ENCODE measurements at places on chromosomes 12 and 14. TPM values are rescaled to one million over a fixed set of nuclear protein-coding genes. Genes with fewer than 3 reads are reported as not detected.

MGP gene
- total RNA-seq: 511 TPM

GRCh38 chr12:50936821-50937530 lies 15.4 kb upstream of the HIGD1C start:
- no peaks in the 10 kb centered on the region for H3K36me3 ChIP-seq
- H3K4me3 ChIP-seq: no peak overlapping the region
- peaks cover 20% of the 10 kb centered on the region for H3K4me1 ChIP-seq

- no peak overlapping the region for H3K27ac ChIP-seq
- H3K4me1 ChIP-seq: peaks cover 60% of the 10 kb centered on the region
- no peak for DNase-seq
- H3K27me3 ChIP-seq: no peaks in the 10 kb centered on the region
- H3K36me3 ChIP-seq: no peaks in the 10 kb centered on the region
These were observed 12.4 kb downstream of the FBRSL1 start for GRCh38 chr12:132502149-132502881.

DNA sequence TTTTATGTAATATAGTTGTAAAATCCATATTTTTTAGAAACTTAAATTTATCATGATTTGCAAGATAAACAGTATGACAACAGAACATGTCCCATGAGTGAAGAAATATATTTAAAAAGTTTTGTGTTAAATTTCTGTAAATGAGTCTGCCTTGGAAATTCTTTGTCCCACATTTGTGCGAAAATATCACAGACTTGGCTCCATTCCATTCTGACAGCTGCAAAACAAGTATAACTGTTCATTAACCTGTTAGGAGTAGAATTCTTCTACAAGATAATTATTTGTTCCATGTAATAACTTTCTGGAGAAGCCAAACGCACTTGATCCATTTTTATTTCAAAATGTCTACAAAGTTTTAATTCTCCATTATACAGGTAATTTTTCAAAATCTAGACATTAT lies 37.9 kb downstream of the MDM1 start:
- H3K4me1 ChIP-seq: peaks cover 7% of the 10 kb centered on the region
- DNase-seq: no peak
- no peak overlapping the region for H3K27ac ChIP-seq
- H3K4me3 ChIP-seq: no peak overlapping the region
- no peaks in the 10 kb centered on the region for H3K36me3 ChIP-seq

DNA sequence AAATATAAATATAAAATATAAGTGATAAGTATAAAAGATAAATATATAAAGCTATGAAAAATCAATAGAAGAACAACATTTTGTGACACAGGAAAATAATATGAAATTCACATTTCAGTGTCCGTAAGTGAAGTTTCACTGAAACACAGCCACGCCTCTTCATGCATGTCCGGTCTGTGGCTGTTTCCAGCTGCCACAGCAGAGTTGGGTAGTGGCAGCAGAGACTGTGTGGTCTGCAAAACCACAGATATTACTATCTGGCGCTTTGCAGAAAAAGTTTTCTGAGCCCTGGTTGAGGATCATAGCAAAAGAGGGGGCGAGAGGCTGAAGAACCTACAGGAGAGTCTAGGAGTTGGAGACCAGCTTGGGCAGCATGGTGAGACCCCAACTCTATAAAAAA lies 780 bp downstream of the SERPINA4 start:
- H3K36me3 ChIP-seq: no peaks in the 10 kb centered on the region
- no peak for DNase-seq
- H3K27ac ChIP-seq: no peak overlapping the region
- no peak overlapping the region for H3K4me3 ChIP-seq
- H3K4me1 ChIP-seq: no peaks in the 10 kb centered on the region
- no peaks in the 10 kb centered on the region for H3K27me3 ChIP-seq

TSPAN11 gene
- 20.7 TPM for total RNA-seq

GRCh38 chr12:57011438-57012424 lies 4.6 kb downstream of the TAC3 start:
- no peak for DNase-seq
- no peak overlapping the region for H3K4me3 ChIP-seq
- H3K4me1 ChIP-seq: no peaks in the 10 kb centered on the region
- H3K36me3 ChIP-seq: no peaks in the 10 kb centered on the region
- H3K27me3 ChIP-seq: peaks cover 3% of the 10 kb centered on the region

GRCh38 chr14:72880820-72881219 lies 13.1 kb downstream of the DPF3 start:
- H3K36me3 ChIP-seq: no peaks in the 10 kb centered on the region
- no peaks in the 10 kb centered on the region for H3K4me1 ChIP-seq
- no peak for DNase-seq
- no peak overlapping the region for H3K27ac ChIP-seq
- no peaks in the 10 kb centered on the region for H3K27me3 ChIP-seq
- no peak overlapping the region for H3K4me3 ChIP-seq

GRCh38 chr12:104122298-104122697 lies 15.7 kb downstream of the NFYB start:
- H3K27me3 ChIP-seq: no peaks in the 10 kb centered on the region
- no peaks in the 10 kb centered on the region for H3K36me3 ChIP-seq
- H3K27ac ChIP-seq: no peak overlapping the region
- DNase-seq: no peak

DNA sequence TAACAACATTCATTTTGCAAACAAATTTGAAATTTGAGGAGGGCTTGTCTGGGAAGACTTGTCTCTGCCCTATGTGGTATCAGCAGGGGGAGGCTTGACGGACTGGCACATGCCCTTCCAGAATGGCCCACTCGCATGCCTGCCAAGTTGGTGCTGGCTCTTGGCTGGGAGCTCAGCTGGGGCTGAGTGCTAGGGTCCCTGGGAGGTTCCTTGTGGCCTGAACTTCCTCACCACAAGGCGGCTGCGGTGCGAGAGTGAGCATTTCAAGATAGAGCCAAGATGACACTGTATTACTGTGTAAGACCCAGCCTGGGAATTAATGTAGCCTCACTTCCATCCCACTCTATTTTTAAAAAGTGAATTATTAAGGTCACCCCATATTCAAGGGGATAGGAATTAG lies 271.6 kb upstream of the PLEKHG7 start:
- H3K27me3 ChIP-seq: no peaks in the 10 kb centered on the region
- DNase-seq: no peak
- H3K27ac ChIP-seq: no peak overlapping the region
- no peaks in the 10 kb centered on the region for H3K4me1 ChIP-seq
- H3K36me3 ChIP-seq: no peaks in the 10 kb centered on the region

CD27 gene
- total RNA-seq: 0.63 TPM

DNA sequence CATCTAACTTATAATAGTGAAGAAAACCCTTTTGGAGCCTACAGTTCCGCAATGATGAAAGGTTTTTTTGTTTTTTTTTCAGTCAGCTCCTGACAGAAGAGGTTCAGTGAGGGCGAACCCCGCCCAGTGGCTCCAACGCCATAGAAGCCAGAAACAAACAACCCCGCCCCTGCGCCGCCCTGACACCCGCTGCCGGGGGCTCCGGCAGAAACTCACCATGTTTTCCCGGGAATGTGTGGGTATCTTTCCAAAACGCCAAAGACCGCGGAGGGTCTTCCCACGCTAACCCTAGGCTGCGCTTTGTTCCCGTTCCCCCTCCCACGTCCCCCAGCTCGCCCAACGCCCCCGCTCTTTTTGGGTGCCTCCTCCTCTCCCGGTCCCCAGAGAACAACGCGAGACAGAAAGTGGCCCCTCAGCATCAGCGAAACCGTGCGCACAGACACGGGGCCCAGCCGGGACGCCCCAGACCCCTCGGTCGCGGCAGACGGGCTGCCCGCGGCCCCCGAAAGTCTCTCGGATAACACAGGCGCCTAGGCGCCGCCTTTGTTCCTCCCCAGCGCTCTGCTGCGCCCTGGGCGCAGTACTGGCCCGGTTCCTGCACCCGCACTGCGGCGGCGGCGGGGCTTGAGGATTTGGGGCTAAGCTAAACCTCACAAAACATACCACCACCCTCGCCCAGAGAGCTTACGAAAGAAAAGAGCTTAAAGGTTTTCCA lies 522 bp downstream of the TUBA1A start:
- H3K27ac ChIP-seq: peak overlapping the region; percentile 99
- no peaks in the 10 kb centered on the region for H3K27me3 ChIP-seq
- peaks cover 5% of the 10 kb centered on the region for H3K36me3 ChIP-seq
- H3K4me1 ChIP-seq: peaks cover 15% of the 10 kb centered on the region
- DNase-seq: peak; percentile 77

SIX4 gene
- total RNA-seq: 5.4 TPM
